ENCODE measurements at places on chromosomes 1 and 21. TPM values are rescaled to one million over a fixed set of nuclear protein-coding genes. Genes with fewer than 3 reads are reported as not detected.

The FAM151A gene
- not detected for total RNA-seq

The PLA2G2F gene
- total RNA-seq, result not detected

The DDI2 gene
- 46.2 TPM for total RNA-seq

The PLPPR5 gene
- not detected for total RNA-seq

The ZBTB8A gene
- not detected for total RNA-seq

The SLC35D1 gene
- 17.7 TPM for total RNA-seq

The COL11A1 gene
- not detected for total RNA-seq

The S100A3 gene
- not detected for total RNA-seq

The PRUNE1 gene
- 38.9 TPM for total RNA-seq

The SRP9 gene
- 141 TPM for total RNA-seq

The ADAMTS4 gene
- total RNA-seq, result 1.4 TPM

The OR2M3 gene
- not detected for total RNA-seq

The LRRC38 gene
- total RNA-seq, result not detected

The OR10Z1 gene
- not detected for total RNA-seq

The SUCO gene
- 74.4 TPM for total RNA-seq

The HFM1 gene
- not detected for total RNA-seq

The RPAP2 gene
- total RNA-seq, result 39.0 TPM

The PLA2G2C gene
- not detected for total RNA-seq

The PDC gene
- total RNA-seq, result not detected

The COL9A2 gene
- total RNA-seq, result 2.8 TPM

The OR2G6 gene
- not detected for total RNA-seq

The SYTL1 gene
- 146 TPM for total RNA-seq

The PPT1 gene
- total RNA-seq, result 64.8 TPM

The MAEL gene
- not detected for total RNA-seq

The CELA2B gene
- not detected for total RNA-seq

The PLEKHM2 gene
- total RNA-seq, result 53.1 TPM

The PDIK1L gene
- 20.1 TPM for total RNA-seq

The TCEA3 gene
- 30.8 TPM for total RNA-seq

The NBPF26 gene
- 63.8 TPM for total RNA-seq

The CFHR4 gene
- total RNA-seq, result not detected

The TSTD1 gene
- total RNA-seq, result 93.1 TPM

The WDR64 gene
- total RNA-seq, result not detected

The LCE1E gene
- not detected for total RNA-seq

The ANKRD35 gene
- not detected for total RNA-seq

Data from CD4-positive, alpha-beta memory T cell (primary cell).